Fibroblast of skin of abdomen (primary cell): ENCODE measurements at places on chromosomes 16 and 17.
A peak's percentile ranks its signal among the peaks of the same experiment; 100 is the strongest.

- peak; percentile 75 for DNase-seq
Observed at GRCh38 chr16:69566240-69566980, 644 bp downstream of the NFAT5 start.

- no peak for DNase-seq
Observed at GRCh38 chr16:85112364-85112763, at the start of gene CIBAR2. Gene CIBAR2 (minus strand): TSS chr16:85112472. CDS start chr16:85112352, 120 bp downstream.

DNA sequence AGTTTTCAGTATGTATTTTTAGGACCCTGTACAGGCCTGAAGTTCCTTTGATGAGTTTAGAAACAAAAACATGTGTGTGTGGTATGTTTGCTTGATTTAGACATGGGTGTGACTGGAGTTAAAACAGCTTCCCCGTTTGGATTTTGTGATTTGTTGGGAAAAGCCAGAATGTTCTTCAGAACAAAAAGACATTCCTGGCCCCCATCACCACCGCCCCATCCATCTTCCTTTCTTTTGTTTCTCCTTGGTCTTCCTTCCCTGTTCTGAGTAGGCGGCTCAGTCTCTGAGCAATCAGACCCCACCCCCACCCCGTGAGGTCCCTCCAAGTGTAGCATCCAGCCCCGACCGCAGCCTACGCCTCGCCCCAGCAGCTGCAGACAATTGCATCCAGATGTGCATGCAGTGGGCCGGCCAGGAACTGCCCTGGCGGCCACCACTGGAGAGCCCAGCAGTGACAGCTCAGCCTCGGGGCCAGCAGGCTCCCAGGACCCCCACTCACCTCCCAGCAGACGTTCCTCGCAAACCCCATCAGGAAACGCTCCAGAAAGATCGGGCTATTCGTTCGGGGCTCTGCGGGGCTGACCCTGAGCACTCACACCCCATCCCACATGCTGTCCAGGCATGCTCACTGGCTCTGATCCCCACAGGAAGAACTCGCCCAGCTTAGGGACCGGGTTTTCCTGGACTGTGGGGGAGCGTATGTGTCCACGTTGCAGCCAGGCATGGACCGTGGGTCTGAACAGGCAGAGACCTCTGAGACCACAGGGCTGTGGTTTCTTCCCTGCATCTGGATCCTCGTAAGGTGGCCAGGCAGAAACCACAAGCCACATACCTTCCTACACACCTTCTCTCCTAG is 99.8 kb upstream of the CDH5 start:
- DNase-seq: peak; percentile 99

DNA sequence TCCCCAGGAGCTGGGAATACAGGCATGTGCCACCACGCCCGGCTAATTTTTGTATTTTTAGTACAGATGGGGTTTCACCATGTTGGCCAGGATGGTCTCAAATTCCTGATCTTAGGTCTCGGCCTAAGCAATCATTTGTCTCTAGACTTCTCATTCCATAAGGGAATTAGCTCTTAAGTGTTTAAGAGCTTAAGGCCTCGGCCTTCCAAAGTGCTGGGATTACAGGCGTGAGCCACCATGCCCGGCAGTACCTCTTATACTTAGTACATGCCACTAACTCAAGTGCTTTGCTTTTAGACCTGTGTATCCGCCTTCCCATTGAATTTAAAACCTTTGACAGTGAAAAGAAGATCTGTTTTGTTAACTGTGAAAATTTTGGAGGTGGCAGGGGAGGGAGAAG is 16.6 kb upstream of the IL21R start:
- no peak for DNase-seq

GRCh38 chr17:38591759-38592241 is 14.0 kb downstream of the SRCIN1 start:
- no peak for DNase-seq

DNA sequence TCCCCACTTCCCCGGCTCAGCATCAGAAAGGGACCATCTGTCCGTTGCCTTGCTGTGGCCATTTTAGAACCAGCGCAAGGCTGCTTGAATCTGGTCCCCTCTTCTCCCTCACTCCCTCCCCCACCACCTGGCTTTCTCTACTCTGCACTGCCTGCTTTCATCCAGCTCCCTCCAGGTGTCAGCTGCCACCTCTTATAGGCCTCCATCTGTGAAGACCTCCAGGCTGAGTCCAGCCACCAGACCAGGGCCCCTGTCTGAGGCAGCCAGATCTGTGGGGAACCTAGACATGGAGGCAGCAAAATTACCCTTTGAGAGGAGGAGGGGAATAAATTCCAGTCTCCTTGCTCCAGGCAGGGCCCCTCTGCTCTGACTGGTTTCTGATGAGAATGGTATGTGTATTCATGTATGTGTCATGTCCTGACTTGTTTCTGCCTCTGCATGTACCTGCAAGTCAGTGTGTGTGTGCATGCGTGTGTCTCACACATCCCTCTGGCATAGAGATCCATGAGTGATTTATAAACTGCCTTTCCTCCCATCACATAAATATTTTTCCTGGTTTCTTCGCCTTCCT is 21.1 kb downstream of the MINK1 start:
- DNase-seq: peak; percentile 85

DNA sequence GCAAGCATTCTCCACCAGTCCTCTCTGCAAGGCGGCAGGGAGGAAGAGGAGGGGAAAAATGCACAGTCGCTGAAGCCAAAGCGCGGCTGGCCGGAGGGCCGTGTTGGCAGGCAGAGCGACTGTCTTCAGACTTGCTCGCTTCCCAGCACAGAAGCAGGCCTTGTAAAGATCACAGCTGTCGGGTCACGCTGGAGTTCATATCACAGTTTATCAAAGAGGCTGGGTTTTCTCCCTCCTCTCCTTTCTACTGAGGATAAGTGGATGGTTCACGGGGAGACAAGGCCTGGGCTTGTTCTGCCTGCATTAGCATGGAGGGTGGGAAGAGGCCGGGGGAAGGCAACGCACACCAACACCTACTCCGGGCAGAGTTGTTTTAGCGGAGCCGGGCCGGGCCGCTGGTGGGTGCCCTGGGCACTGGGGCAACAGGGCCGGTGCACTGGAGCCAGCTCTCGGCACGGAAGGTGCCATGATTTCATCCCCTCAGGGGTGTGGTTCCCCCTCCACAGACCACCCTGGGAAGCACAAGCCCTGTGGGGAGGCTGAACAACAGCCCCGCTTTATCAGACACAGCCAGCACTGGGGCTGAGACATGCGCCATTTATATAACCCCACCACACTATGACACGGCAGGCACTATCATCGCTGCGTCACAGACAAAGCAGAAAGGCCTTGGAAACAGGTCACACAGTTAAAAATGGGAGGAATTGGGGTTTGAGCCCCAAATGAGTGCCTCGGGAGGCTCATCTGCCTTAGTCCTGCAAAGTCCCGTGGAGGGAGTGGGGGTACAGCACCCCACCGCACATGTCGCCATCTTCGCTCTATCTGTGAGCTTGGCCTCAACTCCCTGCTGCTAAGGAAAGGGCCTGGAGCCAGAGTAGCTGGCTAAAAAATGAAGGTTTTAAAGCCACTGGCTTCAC is 40.3 kb upstream of the MTSS2 start:
- no peak for DNase-seq

GRCh38 chr16:17526956-17527937 is 56.5 kb upstream of the XYLT1 start:
- DNase-seq: no peak

DNA sequence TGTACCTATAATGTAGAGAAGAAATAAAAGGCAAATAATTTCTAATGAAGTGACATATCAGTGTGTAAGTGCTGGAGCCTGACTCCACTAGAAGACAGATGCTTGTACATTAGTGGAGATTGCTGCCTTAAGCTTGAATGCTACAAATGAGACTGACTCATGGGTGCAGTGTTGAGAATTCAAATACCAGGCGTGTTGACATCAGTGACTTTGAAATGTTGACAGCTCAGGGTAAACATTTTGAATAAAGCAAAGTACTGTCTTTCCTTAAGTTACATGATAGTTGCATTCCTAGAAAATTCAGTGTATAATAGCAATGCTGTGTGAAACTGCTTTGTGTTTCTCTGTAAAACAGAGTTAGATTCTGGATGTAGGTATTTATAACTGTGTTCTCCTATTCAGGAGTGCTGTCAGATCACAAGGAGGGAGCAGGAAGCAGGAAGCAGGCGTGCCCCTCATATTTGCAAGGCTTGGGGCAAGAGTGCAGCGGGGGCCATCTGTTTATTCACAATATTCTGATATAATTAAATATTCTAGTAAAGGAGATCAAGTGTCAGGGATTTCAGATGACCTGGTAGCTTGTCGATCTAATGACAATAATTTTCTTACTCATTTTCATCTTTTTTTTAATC is 119.0 kb downstream of the SPECC1 start:
- peak; percentile 49 for DNase-seq

DNA sequence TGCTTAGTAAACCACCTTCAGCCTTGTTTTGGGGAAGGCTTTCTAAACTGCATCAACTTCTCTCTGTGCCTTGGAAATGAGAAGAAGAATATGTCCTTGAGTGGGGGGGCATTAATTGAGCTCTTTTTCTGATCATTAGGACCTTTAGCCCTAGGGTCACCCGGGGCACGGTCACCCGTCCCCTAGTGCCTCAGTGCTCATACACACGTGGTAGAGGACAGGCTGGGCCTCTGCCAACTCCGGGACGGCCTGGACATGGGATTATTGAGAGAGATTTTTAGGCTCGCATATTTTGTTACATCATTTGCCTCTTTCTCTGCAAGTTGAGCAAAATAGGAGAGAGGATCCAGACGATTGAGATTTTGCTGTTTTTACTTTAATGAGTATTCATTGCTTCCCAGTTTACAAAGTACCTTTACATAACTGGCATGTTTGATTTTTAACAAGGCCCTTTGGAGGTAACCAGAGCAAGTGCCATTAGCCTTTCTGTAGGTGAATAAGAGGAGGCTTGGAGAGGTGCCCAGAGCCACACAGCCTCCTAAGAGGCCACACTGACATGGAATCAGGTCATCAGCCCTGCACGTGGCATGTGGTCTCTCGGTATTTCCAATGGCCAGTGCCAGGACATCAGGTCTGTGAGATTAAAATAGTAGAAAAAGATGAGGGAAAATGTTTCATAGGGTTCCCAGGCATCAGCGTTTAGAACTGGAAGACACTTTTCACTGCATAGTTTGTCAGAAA is 11.1 kb downstream of the PMM2 start:
- DNase-seq: no peak

DNA sequence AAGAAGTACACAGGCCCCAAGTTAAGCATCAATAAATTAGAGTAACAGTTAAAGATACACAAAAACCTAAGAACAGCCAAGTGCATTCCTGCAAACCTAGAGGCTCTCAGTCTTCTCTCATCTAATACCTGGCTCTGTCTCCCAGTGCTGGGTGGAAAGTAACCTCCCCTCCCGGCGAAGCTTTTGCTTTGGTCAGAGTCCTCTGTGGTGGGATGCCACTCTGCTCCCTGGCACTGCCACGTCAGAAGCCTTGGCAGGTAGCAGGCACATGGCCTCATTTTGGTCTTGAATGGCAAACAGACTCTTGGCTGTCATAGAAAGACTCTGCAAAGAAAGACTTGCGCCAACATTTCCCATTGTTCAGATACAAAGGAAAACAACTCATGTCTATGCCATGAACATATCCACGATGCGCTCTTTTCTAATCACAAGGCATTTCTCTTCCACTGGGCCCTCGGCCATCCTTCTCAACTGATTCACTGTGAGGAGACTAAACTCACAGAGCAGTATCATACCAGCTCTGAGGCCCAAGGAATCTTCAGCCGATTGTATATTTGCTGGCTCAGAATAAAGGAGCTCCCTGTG is 21.2 kb downstream of the MTHFSD start:
- DNase-seq: no peak

DNA sequence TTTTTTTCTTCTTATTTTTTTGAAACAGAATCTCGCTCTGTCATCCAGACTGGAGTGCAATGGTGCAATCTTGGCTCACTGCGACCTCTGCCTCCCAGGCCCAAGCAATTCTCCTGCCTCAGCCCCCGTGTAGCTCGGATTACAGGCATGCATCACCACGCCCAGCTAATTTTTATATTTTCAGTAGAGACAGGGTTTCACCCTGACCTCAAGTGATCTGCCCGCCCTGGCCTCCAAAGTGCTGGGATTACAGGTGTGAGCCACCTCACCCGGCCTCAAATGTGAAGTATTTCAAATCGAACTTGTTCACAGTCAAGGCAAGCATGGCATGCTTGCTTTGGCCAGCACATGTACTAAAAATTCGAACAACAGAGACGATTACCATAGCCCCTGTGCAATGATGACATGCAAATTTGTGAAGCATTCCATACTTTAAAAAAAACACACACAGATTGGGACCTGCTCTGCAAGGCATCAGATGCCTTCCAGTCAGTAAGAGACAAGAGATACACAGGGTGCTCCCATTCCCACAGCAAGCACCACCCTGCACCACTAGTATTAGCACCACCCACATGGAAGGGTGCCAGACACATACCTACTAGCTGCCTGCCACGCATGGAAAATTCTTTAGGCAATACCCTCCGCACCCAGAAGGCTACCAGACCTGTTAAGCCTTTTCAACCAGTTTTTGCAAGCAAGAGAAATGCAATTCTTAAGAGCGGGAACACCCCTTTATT is 47.2 kb downstream of the ANKRD11 start:
- DNase-seq: peak; percentile 63

DNA sequence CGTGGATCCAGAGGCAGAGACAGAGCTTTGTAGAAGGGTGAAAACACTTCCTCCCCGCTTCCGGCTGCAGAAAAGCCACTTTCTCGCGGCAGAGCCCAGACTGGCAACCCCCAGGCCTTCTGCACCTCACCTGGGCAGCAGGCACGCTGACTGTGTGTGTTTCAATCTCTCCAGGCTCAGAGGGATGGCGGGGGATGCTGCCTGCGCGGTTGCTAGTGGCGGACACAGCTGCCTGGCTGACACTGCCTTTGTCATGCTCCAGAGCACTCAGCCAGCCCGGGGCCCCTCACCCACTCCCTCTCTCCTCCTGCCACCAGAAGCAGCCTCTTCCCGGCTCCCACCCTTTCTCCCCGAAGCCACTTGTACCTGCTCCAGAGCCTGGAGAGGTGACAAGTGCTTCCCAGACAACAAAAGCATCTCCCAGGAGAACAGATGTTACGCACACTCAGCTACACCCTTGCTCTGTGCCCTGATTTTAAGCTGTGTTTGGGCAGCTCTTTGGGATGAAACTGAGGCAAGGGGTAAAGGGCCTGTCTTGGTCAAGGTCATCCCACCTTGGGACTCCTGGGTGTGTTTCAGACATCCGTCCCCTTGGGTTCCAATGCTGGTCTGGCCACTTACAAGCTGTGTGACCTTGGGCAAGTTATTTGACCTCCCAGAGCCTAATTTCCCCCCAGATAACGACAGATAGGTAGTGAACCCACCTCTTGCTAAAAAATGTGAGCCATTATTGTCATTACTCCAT is 9.2 kb upstream of the GLIS2 start:
- no peak for DNase-seq

GRCh38 chr16:87560428-87561199 is 41.7 kb upstream of the JPH3 start:
- no peak for DNase-seq
